ENCODE measurements at places on chromosomes 13 and 19.

- DNase-seq: peak; percentile 49
These were observed at the start of gene SLC7A1 for GRCh38 chr13:29595380-29596063. SLC7A1 (minus strand) TSS chr13:29595688; CDS start chr13:29536188, 59,500 bp downstream.

GRCh38 chr13:75480671-75481175, 1.2 kb downstream of the TBC1D4 start:
- DNase-seq: no peak

DNA sequence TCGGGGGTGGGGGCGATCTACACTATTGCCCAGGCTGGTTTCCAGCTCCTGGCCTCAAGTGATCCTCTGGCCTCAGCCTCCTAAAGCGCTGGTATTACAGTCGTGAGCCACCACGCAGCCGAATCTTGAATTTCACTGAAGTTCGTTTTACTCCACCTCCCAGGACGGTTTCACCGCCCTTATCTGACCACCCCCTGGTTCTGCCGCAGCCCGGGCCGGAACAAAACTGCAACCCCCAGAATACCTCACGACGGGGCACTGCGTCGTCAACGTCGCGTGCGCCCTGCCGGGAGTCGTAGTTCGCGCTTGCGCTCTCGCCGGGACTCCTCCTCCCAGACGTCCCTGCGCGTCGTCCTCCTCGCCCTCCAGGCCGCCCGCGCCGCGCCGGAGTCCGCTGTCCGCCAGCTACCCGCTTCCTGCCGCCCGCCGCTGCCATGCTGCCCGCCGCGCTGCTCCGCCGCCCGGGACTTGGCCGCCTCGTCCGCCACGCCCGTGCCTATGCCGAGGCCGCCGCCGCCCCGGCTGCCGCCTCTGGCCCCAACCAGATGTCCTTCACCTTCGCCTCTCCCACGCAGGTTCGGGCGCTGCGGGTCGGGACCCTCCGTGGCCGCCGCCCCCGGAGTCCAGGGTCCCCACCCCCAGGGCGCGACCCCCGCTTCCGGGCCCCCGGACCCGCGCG, at the start of gene ATP5F1D:
Gene ATP5F1D (plus strand): TSS at position 335 of the 679 bp plus-strand sequence. CDS start 100 bp downstream, at position 435.
- peak; percentile 93 for DNase-seq

GRCh38 chr19:3699741-3700241, 477 bp downstream of the PIP5K1C start:
- DNase-seq: no peak

- no peak for DNase-seq
These were observed 1.2 kb downstream of the LONP1 start for GRCh38 chr19:5718579-5719273.

DNA sequence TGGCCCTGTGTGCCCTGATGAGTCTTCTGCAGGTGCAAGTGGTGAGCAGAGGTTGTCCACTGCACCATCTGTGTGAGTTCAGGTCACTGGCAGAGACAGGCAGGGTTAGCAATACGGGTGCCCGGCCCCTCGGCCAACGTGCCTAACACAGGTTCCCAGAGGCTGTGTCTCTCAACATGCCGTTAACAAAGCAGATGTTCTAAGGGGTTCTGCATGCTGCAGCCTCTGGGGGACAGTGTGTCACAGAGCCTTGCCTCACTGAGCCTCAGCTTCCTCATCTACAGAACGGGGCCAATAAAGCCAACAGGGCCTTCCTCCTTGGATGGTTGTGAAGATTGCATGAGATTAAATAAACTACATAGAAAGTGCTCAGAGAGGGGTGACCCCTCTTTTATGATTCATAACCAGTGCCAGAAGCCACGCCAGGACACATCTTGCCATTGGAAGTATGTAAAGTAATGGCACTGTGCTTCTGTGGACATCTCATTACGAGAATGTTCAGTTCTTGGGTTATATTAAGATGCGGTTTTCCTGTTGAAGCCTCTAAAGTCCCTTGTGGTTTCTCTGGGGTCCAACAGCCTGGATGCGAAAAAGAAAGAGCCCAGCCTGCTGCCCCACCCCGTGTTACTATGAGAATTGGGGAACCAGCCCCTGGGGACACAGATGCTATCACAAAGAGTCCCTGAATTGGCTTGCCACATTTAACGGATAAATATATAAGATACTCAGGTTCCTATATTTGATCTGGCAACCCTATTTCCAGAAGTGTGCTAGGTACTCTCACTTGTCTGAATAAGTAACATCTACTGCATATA, 11.2 kb upstream of the ARHGEF18 start:
- DNase-seq: no peak

GRCh38 chr19:41928221-41928683, at the start of gene ERFL:
ERFL (minus strand) TSS chr19:41928449; CDS start chr19:41912919, 15,530 bp downstream.
- DNase-seq: no peak

DNA sequence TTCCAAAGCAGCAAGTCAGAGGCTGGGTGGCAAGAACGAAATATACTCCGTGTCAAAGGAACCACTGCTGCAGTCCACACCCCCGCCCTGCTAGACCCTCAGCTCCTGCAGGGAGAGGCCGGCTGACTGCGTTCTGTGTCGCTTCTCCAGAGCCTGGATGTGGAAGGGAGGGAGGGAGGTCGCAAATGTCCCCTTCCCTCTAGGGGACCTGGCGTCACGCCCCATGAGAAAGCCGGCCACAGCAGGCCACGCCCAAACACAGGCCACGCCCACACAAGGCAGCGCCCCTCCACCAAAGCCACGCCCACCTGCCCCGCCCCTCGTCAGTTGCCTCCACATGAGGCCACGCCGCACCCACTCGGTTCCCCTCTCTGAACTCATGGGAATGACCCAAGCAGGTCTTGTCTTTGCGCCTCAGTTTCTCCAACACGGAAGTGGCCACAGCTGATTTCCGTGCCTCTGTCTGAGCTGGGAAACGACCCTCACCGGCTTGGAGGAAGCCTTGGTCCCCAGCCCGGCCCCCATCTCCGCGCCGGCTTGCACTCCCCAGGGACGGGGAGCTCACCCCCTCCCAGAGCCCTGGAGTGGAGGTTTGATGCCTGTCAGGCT, 38.4 kb upstream of the TCF3 start:
- DNase-seq: no peak

GRCh38 chr19:12665671-12666264, 774 bp downstream of the MAN2B1 start:
- DNase-seq: no peak

DNA sequence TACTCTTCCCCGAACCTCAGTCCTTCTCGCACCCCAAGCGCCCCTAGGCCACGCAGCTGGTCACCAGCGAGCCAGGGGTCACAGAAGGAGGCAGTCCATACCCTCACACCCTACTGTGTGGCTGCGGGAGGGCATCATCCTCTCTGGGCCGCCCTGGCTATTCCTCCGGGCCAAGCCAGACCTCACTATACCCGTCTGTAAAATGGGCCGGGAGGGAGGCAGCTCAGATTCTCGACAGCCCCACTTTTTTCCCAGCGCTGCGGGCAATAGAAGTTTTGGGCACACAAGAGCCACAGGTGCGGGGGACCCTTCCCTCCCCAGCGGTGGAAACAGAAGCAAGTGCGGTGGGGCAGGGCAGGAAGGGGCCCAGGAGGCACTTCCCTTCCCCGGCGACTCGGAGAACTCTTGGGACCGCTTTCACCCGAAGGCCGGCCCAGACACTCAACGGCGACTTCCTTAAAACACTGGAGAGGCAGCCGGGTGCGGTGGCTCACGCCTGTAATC, 5.6 kb upstream of the ARRDC2 start:
- DNase-seq: no peak

- DNase-seq: no peak
These were observed at the start of gene ISYNA1 for GRCh38 chr19:18437491-18438330. ISYNA1 (minus strand) TSS chr19:18438133; CDS start chr19:18437979, 154 bp downstream.

DNA sequence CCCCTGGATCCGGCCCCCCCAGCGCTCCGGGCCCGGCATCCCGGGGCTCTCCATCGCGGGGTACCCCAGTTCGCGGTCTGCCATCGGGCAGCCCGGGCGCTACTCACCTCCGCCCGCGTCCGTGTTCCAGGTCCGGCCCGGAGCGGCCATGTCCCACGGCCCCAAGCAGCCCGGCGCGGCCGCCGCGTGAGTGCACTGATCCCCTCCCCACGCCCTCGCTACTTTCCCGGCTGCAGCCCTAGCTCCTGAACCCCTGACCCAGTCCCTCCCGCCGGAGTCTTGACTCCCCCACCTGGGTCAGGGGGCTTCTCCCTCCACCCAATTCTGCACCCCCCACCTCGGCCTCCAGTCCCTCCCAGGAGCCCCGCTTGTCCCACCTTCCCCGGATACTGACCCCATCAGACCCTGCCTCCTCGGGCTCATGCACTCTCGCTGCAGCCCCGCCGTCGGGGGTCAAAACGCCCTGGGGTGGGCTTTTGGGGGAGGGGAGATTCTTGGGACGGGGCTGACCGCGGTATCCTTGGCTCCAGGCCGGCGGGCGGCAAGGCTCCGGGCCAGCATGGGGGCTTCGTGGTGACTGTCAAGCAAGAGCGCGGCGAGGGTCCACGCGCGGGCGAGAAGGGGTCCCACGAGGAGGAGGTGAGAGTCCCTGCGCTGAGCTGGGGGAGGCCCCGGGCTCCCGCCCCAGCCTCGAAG, 566 bp downstream of the HMG20B start:
- DNase-seq: no peak

DNA sequence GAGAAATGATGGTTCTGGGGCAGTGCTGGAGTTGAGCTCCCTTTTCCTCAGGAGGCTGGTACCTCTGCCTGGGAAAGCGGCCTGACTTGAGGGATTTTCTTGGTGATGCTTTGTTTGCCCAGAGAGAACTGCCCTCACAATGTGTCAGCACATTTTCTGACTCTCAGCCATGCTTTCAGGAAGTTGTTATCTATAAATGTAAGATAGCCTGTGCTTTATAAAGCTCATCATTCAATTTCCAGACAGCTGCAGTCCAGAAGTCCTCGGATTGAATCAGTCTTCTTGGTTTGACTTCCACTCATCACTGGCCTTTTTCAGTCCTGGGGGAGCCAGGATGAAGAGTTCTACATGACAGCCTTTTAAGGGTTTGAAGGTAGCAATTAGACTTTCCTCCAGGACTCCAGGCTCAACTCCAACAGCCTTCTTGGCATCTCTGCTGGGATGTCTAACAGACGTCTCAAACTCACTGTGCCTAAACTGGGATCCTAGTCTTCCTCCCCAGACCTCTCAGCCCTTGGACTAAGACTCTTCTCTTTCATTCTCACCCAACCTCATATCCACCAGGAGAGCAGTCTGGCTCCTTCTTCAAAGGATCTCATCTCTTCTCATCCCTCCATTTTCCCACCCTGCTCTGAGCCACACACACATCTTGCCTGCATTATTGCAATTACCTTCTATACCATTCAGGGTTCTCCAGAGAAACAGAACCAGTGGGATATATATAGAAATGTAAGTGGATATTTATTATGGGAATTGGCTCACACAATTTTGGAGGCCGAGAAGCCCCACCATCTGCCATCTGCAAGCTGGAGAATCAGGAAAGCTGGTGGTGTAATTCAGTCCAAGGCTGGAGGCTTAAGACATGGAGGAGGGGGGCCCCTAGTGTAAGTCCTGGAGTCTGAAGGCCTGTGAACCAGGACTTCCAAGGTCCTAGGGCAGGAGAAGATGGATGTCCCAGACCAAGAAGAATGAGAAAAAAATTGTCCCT, 13.1 kb downstream of the ERICH6B start:
- peak; percentile 66 for DNase-seq

GRCh38 chr13:61765181-61765742, 349.6 kb upstream of the PCDH20 start:
- DNase-seq: no peak

DNA sequence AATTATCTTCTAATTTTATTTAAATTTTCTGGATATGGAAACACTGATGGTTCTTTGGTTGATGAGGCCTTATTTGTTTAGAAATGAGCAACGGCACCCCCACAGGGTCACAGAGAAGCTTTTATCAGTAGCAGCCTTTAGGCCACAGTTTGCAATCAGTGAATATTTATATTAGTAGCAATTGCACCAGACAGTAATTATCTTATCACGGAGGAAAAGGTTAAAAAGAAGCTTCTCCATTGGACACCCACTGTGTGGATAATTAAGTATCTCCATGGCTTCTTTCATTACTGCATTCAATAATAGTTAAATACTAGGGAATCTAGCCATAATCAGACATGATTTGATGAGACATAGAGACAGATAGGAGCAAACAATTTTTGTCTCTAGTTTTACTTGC, 2099.2 kb upstream of the PCDH20 start:
- DNase-seq: no peak

DNA sequence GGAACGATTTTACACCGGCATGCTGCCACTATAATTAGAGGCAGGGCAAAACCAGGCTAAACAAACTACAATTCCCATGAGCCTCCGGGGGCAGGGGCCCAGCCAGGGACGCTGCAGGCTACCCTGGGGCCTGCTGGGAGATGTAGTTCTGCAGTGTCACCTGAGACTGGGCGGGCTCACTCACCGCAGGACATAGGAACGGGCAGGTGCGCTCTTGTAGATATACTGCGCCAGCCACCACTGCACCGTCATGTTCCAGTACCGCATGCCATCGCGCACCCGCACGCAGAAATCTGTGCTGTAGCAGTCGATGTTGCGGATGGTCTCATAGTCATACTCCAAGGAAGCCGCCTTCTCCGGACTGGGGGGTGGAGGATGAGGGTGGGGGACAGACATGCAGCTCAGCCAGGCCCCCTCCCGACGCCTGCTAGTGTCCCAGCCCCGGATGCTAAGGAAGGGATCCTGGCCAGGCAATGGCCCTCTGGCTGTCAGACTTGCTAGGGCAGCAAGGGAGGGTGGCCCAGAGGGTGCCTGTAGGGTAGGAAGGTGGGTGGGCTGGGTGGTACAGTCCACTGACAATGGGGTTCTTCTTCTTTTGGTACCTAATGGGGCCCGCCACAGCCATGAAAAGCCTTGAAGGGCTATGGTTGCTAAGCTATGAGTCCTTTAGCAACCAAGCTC, 5.8 kb upstream of the TMC4 start:
- DNase-seq: peak; percentile 94

DNA sequence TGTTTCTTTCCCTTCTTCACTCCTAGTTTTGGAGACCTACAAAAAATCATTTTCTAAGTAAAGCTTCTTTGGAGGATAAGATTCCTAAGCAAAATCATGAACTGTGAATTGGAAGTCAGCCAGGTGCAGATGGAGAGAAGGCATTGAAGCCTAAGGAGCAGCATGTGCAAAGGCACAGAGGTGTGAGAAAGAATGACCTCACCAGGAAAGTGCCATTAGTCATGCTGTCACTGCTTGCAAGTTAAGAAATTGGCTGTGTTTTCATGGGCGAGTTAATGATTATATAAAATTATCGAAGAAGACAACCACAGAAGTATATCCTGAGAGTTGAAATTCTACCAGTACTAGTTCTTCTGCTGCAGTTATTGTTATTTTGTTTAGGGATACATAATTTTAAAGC, 80.3 kb upstream of the KLHL1 start:
- DNase-seq: no peak

GRCh38 chr19:32254509-32254890, 90.9 kb upstream of the ZNF507 start:
- DNase-seq: no peak

- DNase-seq: no peak
These were observed 2.3 kb downstream of the ACP4 start for GRCh38 chr19:50792272-50793250.

- DNase-seq: no peak
These were observed 621 bp downstream of the FBL start for GRCh38 chr19:39845584-39845932.

GRCh38 chr13:51412431-51412830, 40.4 kb downstream of the INTS6 start:
- DNase-seq: no peak

- DNase-seq: no peak
These were observed 1.3 kb downstream of the RHPN2 start for GRCh38 chr19:33063356-33063752.

- no peak for DNase-seq
These were observed 20.1 kb downstream of the N4BP2L1 start for GRCh38 chr13:32407854-32408253.

- DNase-seq: no peak
These were observed 59.0 kb upstream of the ZNF726 start for GRCh38 chr19:23855676-23856075.
